ENCODE measurements at places on chromosomes 5 and 9.

DNA sequence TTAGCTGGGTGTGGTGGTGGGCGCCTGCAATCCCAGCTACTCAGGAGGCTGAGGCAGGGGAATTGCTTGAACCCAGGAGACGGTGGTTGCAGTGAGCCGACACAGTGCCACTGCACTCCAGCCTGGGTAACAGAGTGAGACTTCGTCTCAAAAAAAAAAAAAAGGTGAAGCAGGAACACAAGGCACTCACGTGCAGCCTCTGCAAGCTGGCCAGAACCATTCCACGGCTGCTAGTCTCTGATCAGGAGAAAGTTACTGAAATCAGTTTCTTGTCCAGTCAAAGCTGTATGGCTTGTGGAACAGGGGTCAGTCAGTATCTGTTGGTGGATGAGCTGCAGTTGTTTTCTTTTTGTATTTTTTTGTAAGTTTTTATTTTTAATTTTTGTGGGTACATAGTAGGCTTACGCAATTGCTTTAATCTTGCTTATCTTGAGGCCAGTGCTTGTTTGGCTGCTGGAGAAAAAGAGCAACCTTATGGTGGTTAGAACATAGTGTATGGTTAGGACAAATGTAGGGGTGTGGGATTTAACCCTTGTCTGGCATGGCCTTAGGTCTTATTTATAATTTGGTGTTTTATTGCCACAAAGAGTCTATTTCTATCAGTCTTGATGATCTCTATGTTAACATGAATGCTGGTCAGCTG is 32.7 kb upstream of the GTF2H2C start:
- DNase-seq = no peak

DNA sequence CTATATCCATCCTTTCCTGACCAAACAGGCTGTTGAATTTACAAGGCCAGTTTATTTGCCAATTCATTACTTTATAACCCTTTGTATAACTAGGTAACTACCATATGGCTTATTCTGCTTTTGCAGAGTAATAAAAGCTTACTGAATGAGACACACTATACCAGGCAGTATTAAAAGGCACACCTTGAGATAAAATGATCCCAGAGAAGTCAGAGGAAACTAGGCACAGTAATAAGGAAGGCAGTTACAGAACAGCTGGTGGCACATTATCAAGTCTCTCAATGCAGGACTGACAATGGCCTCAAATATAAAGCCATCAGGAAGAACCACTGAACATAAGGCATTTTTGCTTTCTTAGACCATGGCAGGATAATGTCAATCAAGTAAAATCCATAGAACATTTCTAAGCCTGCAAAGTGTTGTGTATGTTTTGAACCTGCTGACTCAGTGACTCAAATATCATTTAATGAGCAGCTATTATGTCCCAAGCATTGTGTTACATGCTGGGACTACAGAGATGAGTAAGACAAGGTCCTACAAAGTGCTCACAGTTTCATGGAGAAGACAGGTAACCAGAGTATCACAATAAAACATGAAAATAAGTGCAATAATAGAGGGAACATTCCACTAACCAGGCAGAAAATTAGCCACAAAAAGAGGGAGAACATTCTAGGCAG is 52.5 kb downstream of the OXCT1 start:
- DNase-seq = no peak

DNA sequence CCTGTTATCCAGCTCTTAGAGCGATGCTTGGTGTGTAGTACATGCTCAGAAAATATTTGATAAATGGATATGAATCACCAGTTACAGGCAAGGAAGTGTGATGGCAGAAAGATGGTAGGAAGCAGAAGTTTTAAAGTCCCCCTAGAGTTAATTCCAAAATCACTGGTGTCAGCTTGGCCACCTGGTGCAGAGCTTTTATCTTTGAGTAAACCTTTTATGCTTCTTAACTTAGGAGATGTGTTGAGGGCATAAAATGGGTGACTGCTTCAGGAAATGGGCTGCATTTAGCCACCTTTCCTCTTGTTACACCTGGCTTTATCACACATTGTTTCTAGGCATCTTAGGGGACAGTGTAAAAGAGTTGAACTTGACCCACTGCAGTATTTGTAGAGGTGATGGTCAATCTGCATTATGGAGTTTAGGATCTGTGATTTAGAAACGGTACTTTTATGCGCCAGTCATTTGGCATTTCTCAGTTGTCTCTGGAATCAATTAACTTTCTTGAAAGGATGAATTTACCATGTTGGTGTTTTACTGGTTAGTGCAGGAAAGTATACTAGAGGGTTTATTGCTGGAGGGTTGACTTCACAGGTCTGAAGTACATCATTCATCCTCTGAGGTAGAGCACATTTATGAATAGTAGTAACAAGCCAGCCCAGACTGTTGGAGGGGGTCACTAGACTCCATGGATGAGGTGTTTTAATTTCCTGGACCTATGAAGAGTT is 7.5 kb upstream of the FAM120AOS start:
- no peak for DNase-seq

DNA sequence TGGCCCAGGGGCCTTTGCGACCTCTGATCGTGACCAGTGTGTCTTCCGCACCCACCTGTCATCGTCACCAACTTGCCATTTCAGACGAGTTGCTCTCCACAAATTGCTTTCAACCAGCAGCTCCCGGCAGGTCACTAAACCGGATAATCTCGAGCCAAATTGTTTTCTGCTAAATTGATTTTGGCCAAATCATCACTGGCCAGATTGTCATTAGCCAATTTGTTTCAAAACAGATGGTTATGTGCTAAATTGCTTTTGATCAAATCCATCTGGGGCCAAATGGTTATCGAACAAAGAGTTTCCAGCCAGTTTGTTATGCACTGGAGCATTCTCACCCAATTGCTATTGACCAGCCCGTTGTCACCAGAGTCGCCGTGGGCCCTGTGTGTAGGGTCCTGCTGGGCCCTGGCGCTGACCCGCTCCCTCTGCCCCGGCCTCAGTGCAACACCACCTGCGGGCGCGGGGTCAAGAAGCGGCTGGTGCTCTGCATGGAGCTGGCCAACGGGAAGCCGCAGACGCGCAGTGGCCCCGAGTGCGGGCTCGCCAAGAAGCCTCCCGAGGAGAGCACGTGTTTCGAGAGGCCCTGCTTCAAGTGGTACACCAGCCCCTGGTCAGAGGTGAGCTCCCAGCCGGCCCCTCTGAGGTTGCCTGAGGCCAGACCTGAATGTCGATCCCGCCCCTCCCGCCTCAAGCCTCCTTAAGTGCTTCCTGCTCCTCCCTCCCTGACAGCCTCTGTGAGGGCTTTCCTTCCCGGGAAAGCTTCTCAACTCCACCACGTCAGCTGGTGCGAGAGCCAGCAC is 35.6 kb downstream of the ADAMTSL2 start:
- DNase-seq = no peak

Data from AG08395 (cell line).